SJSA1 (cell line): ENCODE measurements at places on chromosomes 12 and 14. TPM values are rescaled to one million over a fixed set of nuclear protein-coding genes. Genes with fewer than 3 reads are reported as not detected.

GRCh38 chr14:86915406-86915805 lies 1077.6 kb downstream of the GALC start:
- no peak for DNase-seq

GRCh38 chr12:90543841-90544240 lies 411.1 kb downstream of the CCER1 start:
- DNase-seq: no peak

The HOTAIR gene
- 11.1 and 13.5 TPM in 2 replicates for total RNA-seq

The PLEKHG7 gene
- total RNA-seq: not detected in 2 replicates

The NYNRIN gene
- 0.87 and 1.2 TPM in 2 replicates for total RNA-seq

DNA sequence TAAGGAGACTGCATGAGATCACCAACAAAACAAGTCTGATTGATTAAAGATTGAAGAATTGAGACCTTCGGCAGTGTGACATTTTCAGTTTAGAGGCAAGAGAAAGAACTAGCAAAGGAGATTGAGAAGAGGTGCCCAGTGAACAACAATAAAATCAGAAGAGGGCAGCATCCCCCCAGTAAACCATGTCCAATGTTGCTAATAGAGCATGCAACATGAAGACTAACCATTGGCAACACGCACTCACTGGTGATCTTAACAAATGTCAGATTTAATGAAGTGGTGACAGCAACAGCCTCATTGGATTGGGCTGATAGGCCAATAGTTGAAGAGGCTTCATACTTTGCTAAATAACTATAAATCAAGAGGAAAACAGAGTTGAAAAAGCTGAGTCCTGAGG lies 20.7 kb upstream of the TAS2R14 start:
- no peak for DNase-seq

DNA sequence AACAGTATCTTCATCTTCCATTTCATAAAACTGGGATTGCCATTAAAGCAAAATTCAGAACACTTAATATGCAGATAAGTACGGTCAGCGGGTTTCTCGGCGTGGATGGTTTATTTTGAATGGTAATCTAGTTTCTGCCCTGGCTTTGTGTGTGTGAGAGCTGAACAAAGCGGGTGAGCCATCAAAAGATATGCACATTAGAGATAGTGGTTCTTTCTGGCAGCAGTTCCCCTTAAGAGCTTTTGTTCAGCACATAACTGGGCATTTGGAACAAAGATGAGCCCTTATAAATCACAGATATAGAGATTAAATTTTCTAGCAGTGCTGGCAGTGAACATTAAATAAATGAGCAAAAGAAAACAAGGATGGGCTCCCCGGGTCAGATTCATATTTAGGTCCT lies 207.5 kb downstream of the CALM1 start:
- DNase-seq: no peak

DNA sequence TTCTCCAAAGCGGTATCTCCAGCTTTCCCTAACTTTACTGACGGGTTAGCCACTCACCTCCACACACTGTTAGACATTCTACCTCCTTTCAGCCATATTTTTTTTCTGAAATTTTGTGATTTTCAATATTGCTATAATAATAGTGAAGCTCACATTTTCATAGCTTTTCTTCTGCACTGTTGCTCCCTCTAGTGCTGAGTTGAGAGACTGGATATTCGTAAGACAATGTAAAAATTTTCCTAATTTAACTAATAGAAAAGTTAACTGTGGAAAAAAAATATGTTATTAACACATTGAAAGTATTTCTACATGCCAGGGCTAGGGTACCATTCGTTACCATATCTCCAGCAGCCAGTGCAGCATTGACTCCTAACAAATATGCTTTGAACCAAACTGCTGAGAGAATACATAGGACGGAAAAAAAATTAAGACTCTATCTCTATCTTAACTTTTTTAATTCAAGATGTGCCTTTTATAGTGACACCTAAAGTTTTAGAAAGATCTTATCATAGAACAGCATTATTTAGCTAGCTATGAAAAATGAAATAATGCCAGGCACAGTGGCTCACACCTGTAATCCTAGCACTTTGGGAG lies 48.7 kb upstream of the ABCC9 start:
- DNase-seq: no peak

DNA sequence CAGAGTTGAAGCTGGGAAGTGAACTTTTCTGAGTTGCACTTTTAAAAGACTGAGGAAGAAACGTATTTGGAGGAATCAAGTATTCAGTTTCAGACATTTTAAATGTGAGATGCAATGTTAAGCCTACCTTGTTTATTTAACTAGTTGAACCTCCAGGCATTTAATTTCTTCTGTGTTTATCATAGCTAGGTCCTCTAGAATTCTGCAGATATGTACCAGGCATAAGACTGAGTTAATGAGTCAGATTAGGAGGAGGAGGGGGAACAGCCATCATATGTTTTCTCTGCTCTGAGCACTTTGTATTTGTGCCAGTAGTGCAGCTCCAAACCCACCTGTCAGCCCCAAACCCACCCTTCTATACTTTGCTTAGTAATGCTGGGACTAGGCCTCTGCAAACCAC lies 16.4 kb upstream of the SAMD4A start:
- no peak for DNase-seq

The PRB2 gene
- total RNA-seq: not detected in 2 replicates

DNA sequence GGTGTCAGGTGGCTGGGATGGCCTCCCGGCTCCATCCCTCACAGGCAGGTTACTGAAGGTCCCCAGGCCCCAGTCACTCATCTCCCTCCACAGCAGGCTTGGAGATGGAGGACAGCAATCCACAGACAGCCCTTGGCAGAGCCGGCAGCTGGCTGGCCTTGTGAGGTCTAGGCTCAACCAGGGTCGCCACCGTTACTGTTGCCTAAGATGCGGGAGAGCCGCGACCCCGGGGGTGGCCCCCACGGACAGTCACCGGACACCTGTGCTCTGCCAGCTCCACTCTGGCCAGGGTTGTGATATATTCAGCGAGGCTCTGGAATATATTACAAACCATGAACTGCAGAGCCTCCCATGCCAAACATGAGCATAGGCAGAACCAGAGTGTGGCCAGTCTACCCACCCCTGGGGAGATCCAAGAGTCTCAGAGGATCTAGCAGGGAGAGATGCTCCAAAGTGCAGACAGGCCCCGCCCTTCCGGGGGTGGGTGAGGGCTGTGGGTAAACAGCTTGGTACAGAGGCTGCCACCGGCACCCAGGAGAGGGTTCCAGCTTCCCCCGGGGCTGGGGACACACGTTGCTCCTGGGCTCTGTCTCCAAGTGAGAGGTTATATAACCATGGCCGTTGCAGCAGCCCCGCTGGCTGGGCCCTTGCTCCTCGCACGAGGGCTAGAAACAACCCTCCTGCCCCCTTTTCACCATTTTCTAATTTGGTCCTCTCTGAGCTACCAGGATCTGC lies 55.9 kb upstream of the DIO3 start:
- peak; percentile 36 for DNase-seq

The KLRK1 gene
- not detected in 2 replicates for total RNA-seq

GRCh38 chr12:24701343-24701742 lies 247.6 kb downstream of the BCAT1 start:
- no peak for DNase-seq

DNA sequence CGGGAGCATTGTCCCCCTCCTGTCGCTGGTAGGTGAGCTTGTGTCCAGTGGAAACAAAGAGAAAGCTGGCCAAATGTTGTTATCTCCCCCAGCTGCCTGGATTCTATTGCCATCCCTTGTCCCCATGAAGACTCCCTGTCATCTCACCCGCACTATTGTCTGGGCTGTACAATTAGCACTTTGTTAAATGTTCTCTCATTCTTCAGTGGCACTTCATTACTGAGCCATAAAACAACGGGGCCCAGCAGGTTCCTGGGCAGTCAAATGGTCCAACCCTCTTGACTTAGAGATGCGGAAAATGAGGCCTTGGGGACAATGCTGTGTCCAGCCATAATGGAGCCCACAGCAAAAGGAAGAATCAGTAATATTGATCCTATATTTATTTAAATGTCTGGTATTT lies 13.2 kb upstream of the COL2A1 start:
- no peak for DNase-seq

The KRT81 gene
- total RNA-seq: 0.13 TPM in 1 of 2 replicates, not detected in the other

DNA sequence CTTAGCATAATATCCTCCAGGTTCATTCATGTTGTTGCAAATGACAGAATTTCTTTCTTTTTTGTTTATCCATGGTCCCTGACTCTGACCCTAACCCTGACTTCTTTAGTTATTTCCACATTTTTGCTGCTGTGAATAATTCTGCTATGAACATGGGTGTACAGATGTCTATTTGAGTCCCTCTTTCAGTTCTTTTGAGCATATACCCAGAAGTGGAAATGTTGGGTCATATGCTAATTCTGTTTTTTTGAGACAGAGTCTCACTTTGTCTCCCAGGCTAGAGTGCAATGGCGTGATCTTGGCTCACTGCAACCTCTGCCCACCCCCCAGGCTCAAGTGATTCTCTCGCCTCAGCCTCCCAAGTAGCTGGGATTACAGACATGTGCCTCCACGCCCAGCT lies 33.1 kb downstream of the KNTC1 start:
- DNase-seq: no peak

DNA sequence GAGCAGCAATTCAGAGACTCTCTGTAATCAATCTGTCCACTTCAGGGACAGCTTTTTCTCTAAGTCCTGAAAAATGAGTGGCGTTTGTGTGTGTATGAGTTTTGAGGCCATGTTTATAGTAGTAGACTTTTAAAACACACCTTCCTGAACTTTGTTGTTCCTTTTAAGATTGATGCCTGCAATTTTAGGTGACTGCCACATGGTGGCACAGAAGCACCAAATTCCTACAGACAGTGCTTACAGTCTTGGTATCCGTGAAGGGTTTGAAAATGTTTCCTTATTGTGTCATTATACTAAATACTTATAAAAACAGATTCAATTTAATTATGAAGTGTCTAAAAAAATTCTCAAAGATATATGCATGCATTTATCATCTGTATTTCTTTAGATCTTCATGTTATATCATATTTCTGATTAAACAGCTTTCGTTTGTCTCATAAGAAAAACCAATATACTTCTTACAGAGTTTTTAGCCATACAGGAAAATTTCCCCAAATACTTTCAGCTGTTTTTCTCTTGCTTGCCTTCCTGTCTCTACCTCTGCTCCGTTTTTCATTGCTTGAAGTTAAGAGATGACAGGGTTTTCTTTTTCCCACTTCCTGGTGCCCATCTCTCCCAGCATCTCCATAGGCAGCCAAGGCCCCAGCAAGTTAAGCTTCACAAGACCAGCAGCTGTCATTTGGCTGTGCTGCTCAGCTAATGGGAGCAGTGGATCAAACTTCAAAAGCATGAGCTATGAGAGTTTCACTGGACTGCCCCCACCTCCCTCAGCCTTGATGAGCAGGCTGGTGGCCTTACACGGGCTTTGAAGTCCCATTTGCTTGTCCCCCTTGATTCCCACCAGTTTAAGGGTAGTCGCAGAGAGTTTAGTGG lies 259.6 kb downstream of the AKAP6 start:
- DNase-seq: no peak

DNA sequence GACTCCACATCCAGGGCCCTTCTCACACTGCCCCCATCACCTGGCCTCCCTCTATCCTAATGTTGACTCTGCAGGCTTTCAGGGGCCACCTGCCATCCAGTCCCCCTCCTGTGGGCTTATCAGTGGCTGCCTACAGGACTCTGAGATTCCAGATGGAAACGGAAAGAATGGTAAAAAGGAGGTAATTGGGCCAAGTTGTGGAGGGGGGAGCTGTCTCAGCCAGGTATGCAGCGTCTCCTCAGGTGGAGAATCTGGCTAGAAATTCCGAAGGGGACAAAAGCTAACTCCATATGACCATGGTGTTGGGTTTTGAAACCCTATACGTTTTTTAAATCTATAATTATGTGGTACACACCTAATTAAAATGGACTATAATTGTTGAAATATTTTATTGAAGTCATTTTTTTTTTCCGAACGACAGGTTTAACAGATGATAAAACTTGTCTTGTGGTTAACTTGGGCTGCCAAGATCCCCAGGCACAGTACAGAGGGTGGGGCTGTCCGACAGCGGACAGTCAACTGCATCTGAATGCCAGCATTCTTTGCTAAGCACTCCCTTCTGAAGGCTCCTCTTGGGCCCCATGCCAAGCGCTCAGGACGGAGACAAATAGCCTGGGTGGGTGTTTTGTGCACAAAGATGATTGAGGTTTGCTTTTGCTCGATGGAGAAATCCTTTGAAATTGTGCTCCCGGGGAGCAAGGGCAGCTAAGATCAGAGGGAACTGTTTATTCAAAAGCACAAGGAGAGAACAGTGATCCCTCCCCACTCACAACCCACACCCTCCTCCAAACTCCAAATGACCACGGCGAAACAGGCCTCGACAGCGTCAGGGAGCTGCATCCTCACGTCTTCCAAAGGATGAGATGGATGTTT lies 365.6 kb downstream of the BCL11B start:
- DNase-seq: peak; percentile 80

- peak; percentile 32 for DNase-seq
Observed at GRCh38 chr14:68510201-68511128, 282.4 kb downstream of the ZFP36L1 start.

- no peak for DNase-seq
Observed at GRCh38 chr12:13368431-13368830, 171.9 kb downstream of the EMP1 start.

The ACSS3 gene
- total RNA-seq: 0.28 and 1.3 TPM in 2 replicates

The WSCD2 gene
- total RNA-seq: not detected in 2 replicates

- no peak for DNase-seq
Observed at GRCh38 chr12:125742413-125742812, 677.2 kb downstream of the AACS start.

DNA sequence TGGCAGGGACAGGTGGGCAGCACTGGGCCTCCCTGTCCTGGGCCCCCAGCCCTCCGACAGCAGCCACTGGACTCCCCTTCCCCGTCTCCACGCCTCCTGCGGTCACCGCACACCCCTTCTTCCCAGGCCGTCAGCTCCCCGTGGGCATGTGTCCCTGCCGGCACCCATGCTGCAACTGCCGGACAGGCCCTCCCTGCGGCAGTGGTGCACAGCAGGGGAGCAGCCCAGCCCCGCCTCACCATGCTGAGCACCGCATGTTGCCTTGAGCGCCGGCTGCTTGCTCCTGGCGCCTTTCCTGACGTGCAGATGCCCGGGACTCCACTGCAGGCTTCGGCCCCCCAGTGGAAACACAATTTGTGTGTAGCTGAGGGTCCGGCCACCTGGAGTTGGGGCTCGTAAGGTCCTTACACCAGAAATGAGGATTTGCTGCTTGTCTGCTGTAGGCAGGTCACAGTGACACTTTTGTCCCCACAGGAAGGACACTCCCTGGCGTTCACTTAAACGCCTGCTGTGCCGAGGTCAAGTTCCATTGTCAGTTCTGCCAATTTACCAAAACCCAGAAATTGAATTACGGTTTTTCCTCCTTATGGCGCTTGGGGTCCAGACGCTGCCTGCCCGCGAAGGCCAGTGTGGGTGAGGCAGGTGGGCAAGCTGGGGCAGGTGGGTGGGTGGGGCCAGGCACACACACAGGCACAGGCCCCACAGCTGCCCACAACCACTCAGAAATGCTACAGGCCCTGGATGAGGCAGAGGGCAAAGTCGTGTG lies 28.2 kb upstream of the MMP17 start:
- DNase-seq: no peak

The NUAK1 gene
- 48.9 and 60.6 TPM in 2 replicates for total RNA-seq

GRCh38 chr14:93007225-93007997 lies 84.5 kb downstream of the CHGA start:
- DNase-seq: no peak

DNA sequence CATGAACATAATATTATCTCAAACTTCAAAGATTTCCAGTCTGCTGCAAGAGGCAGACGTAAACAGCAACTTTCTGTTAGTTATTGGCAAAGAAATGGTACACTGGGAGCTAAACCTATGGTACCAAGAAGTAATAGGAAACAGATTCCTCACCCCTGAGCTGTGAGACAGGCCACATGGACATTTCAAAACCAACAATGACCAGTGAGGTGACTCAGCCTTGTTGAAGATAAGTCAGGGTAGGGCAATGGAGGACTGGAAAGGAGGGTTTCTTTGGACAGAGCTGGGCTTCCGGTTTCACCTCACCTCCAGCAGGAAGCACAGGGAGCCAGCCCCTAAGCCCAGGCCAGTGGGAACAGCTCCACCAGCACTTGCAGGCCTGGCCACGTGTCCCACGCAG lies 1320.5 kb downstream of the AACS start:
- no peak for DNase-seq
